ENCODE measurements at places on chromosomes 6 and 20.

DNA sequence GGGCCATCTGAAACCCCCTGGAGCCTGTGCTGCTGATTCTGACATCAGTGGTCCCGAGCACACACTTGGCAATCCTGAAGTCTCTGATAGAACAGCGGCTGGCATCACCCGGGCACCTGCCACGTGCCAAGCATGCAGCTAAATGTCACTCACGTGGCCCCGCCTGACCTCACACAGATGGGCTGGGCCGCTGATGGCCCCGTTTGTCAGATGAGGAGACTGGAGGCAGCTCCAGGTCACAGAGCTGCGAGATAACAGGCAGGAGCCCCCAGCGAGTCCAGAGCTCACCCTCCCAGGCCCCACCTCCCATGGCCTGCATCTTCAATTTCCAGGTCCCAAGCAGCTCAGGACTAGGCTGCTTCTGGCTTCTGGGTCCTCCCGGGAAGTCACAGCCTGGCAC is 67.2 kb downstream of the YTHDF1 start:
- no peak for DNase-seq

- DNase-seq, result peak; percentile 99
These were observed at the start of gene RALGAPB for GRCh38 chr20:38472513-38473366. Gene RALGAPB, plus strand, starts transcription at chr20:38472843. Its CDS starts 15,590 bp downstream, at chr20:38488433.

- DNase-seq, result no peak
These were observed 45.4 kb downstream of the L3MBTL3 start for GRCh38 chr6:130063806-130064205.

DNA sequence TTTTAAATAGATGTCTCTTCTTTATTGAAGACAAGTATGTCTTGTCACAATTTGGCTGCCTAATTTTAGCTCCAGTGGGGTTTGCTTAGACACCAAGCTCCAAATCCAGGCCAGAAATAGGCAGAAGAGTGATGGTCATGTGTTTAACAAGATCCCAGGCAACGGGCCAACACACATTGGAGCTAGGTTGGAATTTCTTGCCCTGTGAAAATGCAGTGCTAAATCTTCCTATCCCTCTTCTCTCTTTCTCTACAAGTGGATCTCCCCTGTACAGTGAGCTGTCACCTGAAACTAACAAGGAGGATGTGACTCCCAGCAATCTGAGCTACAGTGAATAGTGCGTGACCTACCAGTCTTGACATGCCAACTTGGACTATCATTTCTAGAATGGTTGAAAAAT is 65.3 kb upstream of the VGLL2 start:
- DNase-seq, result no peak

DNA sequence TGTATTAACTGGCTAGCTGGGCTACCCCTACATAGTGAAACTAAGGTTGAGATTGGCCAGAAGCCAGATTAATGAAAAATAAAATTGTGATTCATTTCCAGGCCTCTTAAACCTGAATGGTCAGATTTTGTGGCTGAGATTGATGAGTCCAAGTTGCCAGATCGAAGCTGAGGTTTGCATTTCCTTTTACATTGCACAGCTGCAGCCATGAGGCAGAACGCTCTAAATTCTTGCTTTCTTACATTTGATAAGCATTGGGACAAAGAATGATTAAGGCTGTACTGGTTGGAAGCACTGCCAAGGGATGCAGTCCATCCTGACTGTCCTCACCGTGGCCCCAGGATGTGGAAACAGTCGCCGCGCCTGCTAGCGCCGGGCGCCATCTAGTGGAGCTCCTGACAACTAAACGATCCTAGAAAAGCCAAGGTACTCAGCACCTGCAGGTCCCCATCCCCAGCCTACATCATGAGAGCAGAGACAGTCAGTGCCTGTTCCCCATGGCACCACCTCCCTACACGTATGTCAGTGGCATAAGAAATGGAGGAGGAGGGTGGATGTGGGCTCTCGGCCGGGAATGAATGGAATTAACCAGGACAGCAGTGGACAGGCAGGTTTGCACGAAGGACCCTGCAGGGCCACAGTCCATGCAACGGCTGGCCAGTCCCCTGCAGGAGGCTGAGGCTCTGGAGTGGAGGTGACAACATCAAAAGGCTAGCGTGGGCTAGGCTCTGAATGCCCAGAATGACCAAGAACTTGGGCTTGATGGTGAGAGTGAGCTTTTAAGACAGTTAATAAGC is 19.0 kb downstream of the PXDC1 start:
- peak; percentile 87 for DNase-seq

DNA sequence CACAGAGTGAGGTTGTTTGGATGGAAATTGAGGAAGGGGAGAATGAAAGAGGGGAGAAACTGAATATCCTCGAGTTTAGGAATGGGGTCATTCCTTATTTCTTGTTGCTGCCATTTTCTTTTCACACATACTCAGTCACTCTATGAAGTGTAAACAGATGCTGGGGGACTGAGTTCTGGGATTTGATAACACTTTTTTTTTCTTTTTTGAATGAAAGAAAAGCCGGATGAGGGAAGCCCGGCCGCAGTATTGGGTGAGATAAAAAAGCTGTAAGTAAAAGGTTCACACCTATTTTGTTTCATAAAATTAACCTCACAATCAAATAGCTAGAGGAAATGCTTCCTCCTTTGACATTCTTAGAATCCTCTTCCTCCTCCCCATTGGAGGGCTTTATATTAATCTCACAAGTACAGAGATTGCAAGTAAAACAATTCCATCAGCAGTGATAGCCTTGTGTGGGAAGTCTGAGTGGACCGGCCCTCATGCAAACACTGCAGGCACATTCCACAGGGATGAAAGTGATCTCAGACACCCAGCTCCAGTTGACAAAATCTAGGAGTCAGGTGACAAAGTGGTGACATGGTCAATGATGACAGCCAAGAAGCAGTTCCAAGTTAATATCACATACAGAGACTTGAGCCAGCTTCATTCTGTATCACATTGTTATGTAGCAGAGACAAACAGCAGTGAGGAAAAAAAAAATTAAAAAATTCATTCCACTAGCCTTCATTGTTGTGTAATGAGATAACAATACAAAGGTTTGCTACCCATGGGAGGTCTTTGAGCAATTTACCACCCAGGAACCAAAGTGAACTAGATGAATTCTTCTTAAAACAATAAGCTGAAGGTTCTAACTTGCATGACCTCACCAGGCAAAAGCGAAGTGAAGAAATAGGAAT is 391.1 kb upstream of the HSF2 start:
- DNase-seq, result no peak

DNA sequence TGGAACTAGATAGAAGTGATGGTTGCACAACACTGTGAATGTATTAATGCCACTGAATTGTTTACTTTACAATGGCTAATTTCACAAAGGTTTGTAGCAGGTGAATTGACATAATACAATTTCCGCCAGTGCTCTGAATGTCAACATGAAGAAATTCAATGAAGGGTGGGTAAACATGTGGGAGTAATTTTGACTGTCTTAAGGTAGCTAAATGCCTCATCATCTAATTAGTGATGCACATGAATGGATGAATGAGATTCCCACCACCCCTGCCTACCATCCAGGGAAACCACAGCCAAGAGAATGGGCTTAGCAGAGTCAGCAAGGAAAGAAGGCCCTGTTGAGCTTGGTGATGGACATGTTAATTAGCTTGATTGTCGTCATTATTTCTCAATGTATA is 275.3 kb downstream of the ALDH8A1 start:
- no peak for DNase-seq

DNA sequence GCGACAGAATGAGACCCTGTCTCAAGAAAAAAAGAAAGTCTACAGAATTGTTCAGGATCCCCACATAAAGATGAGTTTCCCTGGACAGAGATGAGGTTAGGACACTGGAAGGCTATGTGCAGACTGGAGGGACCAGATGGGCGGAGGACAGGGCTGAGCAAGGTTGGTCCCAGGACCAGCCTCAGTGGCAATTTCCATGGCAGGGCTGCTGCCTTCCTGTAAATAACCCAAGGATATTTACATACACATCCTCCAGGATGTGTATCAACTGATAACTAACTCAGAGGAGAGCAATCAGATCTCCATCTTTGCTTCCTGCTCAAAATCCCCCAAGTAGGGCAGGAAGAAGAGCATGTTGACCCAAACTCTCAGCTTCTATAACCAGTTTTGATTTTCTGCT is 58.8 kb downstream of the RSPH3 start:
- DNase-seq, result no peak

GRCh38 chr20:41309817-41310216 is 7.7 kb downstream of the ZHX3 start:
- DNase-seq, result no peak

GRCh38 chr20:63969838-63970713 is at the start of gene ZNF512B:
Gene ZNF512B, minus strand, starts transcription at chr20:63969930. Its CDS starts 1,980 bp downstream, at chr20:63967950.
- peak; percentile 83 for DNase-seq

- DNase-seq, result no peak
These were observed 77.8 kb downstream of the ISM1 start for GRCh38 chr20:13298692-13299373.

- no peak for DNase-seq
These were observed 22.5 kb downstream of the KLHL32 start for GRCh38 chr6:96947055-96947454.

DNA sequence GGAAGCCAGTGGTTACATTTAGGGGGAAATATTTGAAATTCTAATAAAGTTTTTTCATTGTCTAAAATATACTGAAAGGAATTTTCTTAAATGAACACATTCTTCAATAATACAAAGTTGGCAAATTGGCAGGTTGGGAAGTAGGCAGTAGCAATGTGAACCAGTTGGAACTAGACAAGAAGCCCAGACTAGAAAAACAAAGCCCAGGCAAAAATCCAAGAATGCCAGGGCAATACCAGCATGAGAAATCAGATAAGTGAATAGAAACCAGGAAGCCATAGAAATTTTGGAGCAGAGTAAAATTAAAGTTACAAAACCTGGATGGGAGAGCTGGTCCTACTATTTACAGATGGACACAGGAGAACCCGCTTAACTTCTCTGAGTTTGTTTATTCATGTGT is 52.2 kb downstream of the TPBG start:
- no peak for DNase-seq

DNA sequence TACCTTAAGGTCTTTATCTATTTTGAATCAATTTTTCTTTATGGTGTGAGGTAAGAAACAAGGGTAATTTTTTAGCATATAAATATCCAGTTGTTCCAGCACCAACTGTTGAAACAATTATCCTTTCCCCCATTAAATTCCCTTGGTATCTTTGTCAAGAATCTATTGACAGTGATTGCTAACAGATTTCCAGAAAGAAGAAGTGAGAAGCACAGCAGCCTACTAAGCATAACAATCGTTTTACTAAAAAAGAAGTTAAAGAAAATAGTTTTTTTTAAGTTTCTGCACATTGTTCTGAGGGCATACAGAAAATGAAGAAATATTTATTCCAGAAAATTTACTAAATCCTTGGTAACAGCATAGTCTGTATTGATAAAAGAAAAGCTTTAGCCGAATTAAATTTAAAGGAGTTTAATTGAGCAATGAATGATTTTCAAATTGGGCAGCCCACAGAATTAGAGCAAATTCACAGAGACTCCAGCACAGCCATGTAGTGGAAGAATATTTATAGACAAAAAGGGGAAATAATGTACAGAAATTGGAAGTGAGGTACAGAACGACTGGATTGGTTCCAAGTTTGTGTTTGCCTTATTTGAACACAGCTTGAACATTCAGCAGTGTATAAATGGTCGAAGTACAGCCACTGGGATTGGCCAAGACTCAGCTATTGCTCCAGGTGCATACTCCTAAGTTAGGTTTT is 97.9 kb upstream of the UST start:
- DNase-seq, result no peak

GRCh38 chr20:62822788-62823651 is 6.2 kb downstream of the COL9A3 start:
- no peak for DNase-seq

DNA sequence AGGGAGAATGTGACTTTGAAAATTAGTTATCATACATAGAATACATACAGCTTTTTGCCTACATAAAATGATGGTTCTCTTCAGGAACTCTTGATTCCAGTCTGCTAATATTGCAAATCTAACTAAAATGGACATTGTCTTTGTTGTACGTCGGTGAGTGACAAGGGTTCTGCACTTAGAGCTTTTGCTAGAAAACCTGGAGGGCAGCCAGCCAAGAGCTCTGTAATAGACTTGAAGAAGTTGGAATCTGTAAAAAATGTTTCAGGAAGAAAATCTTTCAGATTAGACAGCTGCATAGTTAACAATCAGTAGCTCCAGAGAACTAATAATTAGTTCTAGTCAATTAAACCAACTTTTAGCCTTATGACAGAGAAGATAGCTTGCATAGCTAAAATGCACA is 138.3 kb downstream of the FLRT3 start:
- no peak for DNase-seq

GRCh38 chr6:139378882-139379341 is 4.5 kb upstream of the CITED2 start:
- no peak for DNase-seq

DNA sequence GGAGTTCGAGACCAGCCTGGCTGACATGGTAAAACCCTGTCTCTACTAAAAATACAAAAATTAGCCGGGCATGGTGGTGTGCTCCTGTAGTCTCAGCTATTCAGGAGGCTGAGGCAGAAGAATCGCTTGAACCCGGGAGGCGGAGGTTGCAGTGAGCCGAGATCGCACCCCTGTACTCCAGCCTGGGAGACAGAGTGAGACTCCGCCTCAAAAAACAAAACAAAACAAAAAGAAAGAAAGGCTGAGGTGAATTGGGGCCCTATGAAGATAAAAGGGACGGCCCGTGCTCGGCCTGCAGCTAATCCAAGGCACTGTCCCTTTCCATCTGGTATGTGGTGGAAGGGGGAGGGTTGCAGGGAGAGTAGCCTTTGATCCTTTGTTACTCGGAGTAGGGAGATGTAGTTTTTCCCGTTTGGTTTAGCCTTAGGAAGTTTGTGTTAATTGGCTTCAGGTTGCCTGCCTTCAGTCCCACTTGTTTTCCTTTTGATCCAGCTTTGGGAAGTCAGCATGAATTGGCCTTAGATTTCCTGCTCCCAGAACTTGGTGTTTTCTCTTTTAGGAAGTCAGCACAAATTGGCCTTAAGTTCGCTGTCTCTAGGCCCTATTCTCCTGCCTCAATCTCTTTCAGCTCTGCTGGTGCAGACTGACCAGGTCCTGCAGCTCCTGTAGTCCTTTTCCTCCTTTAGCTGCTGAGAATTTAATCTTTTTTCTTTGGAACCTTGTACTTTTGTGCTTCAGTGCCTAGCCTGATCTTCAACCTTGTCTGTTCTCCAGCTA is 36.1 kb upstream of the PAQR8 start:
- DNase-seq, result no peak

Measured in activated effector memory CD4-positive, alpha-beta T cell treated with anti-CD3 and anti-CD28 coated beads, Interleukin-2, amount 50 U/mL, for 16 hours (primary cell).